Nephron progenitor cell (in vitro differentiated cells): ENCODE measurements at places on chromosomes 1 and 21.

DNA sequence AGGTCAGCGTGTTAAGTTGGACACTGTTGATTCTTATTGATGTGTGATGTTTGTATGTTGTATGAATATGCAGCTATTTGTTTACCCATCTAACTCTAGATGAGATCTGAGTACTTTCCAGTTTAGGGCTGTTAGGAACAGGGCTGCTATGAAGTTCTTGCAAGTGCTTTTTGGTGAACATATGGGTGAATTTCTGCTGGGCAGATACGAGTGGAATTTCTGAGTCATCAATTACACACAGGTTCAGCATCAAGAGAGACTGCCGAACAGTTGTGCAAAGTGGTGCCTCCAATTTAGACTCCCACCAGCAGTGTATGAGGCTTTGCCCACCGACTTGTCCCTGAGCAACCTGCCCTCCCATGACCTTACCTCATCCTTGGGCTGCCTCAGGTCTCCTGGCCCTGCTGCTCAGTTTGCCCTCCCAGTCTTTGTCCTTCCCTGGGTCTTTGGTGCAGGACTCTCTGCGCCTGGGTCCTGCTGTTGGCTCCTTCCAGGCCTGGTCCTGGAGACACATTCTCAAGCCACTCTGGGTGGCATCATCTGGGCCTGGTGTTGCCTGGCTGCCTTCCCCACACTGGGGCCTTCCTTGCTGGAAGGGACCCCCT is 343.6 kb downstream of the PTPRU start:
- DNase-seq: no peak

- DNase-seq: no peak
These were observed 34.6 kb upstream of the PDE4B start for GRCh38 chr1:65758128-65758527.

DNA sequence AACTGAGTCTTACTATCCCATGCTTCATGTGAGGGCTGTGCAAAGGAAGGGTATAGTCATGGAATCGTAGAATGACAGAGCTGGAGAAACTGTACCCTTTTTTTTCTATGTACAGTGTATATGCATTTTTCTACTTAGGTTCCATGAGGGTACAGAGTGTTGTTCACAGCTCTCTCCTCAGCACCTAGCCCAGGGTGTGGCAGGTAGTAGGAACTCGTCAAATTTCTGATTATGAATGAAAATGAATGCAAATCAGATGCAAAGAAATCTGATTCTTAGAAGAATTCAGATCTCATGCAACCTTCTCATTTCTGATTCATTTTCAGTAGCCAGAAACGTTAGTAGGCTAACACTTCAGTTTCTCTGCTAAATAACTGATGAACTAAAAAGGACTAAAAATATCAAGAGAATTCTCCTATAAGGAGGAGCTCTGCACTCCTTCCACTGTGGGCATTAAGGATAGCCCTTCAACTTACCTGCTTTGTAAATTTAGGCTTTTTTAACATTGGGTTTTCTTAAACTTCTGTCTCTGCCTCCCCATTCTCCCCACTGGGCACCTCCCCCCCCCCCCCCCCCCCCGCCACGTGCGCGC is 18.0 kb upstream of the HHAT start:
- no peak for DNase-seq

- no peak for DNase-seq
These were observed 49.4 kb downstream of the NFIA start for GRCh38 chr1:61131716-61132115.

GRCh38 chr1:218658899-218659298 is 313.8 kb downstream of the TGFB2 start:
- no peak for DNase-seq

- no peak for DNase-seq
These were observed 3.9 kb upstream of the MMEL1 start for GRCh38 chr1:2636733-2637132.

GRCh38 chr21:40753756-40754155 is 93.2 kb downstream of the DSCAM start:
- DNase-seq: no peak

- DNase-seq: no peak
These were observed 13.0 kb upstream of the DENND2D start for GRCh38 chr1:111213412-111213811.

- DNase-seq: no peak
These were observed 52.3 kb downstream of the ABL2 start for GRCh38 chr1:179177182-179177581.

DNA sequence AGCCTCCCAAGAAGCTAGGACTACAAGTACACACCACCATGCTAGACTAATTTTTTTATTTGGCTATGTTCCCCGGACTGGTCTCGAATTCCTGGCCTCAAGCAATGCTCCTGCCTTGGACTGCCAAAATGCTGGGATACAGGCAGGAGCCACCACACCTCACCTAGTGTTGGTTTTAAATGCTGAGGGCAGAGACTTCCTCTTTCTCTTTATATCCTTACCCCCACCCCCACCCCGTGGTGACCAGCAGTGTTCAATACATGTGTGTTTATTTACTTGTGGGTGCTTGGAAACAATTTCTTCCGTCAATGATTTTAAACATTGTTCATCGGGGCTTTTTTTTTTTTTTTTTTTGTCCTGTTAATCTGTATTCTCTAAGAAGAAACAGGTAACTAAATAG is 158.9 kb downstream of the ZBTB18 start:
- no peak for DNase-seq

GRCh38 chr1:2386636-2387611 is 4.4 kb downstream of the MORN1 start:
- DNase-seq: no peak

GRCh38 chr1:165174491-165174890 is 182.0 kb downstream of the LMX1A start:
- DNase-seq: no peak

GRCh38 chr1:235632506-235633401 is 16.8 kb downstream of the GNG4 start:
- no peak for DNase-seq
